ENCODE measurements at places on chromosomes 16 and 17. TPM values are rescaled to one million over a fixed set of nuclear protein-coding genes. Genes with fewer than 3 reads are reported as not detected.

The GRB7 gene
- total RNA-seq: not detected

GRCh38 chr17:44636562-44636961 is 19.7 kb upstream of the MEIOC start:
- DNase-seq: peak; percentile 75

The CEP295NL gene
- total RNA-seq: 0.11 TPM

The SPN gene
- not detected for total RNA-seq

DNA sequence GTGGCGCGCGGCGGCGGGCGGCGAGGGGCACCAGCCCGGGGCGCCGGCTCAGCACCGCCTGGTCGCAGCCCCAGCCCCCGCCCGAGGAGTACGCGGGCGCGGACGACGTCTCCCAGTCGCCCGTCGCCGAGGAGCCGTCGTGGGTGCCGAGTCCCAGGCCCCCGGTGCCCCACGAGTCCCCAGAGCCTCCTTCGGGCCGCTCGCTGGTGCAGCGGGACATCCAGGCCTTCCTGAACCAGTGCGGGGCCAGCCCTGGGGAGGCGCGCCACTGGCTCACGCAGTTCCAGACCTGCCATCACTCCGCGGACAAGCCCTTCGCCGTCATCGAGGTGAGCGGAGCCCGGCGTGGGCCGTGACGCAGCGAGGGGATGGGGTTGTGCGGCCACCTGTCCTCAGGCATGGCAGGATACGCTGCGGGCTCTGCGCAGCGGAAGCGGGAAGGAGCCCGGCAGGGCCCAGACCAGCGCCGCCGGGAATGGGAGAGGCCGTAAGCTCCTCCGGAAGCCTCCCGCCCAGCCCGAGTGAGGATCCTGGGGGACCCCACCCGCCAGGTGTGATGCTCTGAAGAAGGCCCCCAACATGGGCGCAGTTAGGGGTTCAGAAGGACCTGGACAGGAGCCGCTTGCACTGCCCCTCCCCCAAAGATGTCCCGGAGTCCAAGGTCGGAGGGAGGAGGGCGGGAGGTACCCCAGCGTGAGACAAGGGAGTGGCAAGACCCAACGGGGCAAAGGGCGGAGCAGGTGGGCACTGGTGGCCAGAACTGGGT is 522 bp downstream of the NAGS start:
- peak; percentile 45 for DNase-seq

The CCDC200 gene
- not detected for total RNA-seq

The HOXB1 gene
- not detected for total RNA-seq

- DNase-seq: peak; percentile 97
Measured at GRCh38 chr17:77423589-77424451, 283.1 kb downstream of the SEC14L1 start.

GRCh38 chr17:31401456-31402254 is 10.2 kb downstream of the RAB11FIP4 start:
- no peak for DNase-seq

- no peak for DNase-seq
Measured at GRCh38 chr16:1049113-1049975, 23.2 kb upstream of the SSTR5 start.

DNA sequence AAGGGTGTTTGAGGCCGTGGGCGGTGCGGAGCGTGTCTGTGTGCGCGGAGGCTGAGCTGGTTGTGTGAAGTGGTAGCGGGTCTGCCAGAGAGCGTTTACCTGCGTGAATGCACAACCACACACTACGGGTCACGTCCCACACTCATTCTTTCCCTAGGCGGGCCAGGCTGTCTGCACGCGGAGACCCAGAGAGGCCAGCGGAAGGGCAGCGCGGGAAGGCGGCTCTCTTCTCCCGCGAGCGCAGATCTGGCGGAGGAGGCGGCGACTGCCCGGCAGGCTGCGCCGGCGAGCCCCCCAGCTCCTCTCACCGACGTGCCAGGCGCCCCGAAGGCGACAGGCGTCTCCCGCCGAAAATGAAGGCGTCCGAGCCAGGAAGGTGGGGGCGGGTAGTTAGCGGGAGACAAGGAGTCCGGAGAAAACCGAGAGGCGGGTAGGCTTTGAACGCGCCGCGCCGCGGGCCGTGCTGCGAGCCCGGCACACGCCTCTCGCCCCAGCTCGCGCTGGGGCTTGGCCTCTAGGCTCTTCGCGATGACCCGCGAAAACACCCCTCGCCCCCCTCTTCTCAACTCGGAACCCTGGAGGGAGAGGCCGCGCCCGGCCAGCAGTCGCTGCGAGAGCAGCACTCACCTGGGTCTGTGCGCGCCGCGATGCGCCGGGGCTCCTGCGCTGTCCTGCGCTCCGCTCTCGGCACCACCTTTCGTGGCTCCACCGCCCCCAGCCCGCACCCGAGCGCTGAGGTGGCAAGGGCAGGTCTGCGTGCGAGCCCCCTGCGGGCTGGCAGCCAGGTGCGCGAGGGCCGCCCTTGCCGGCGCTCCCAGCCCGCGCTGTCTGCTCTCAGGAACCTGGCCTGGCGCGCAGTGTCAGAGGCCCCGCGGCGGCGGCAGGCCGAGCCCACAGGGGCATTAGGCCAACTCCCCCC is 2.0 kb upstream of the FOXF1 start:
- peak; percentile 36 for DNase-seq
